ENCODE measurements at places on chromosomes 2 and 18. TPM values are rescaled to one million over a fixed set of nuclear protein-coding genes. Genes with fewer than 3 reads are reported as not detected.

DNA sequence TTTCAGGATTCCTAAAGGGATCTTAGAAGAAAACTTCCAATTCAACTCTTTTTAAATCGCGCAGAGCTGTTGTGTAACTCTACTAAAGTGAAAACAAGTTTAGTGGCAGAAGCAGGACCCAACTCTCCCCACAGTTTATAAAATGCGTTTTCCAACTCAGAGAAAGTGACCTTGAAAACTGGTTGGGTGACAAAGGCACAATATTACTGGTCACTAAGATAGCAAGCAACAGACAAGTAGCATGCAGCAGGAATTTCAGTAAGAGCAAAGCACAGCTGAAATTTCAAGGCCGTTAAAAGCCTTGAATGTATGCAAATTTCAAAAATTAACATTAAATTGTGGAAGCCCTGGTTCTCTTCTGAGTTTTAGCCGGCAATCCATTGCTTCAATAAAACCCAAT is 66.9 kb downstream of the STK39 start:
- H3K4me1 ChIP-seq: peaks cover 70% of the 10 kb centered on the region
- no peak overlapping the region for H3K27ac ChIP-seq
- no peak for DNase-seq
- no peaks in the 10 kb centered on the region for H3K27me3 ChIP-seq
- peaks cover 21% of the 10 kb centered on the region for H3K36me3 ChIP-seq

DNA sequence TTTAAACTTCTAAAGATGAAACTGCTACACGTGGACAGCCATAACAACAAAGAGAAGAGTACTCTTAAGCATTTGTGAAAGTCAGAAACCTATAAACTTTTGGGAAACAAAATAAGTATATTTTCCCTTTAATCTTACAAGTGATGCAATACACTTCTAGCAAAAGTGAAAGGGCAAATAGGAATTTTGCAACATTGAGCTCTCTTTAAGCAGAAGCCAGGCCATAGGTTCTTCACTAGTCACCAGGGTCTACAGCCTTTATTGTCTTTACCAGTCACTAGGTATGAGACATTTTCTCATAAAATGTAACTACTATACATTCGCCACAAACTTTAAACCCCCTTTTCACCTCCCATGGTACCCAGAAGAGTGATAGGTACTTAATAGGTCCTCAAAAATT is 37.5 kb downstream of the SCN1A start:
- H3K36me3 ChIP-seq: no peaks in the 10 kb centered on the region
- no peak for DNase-seq
- H3K4me1 ChIP-seq: no peaks in the 10 kb centered on the region
- H3K4me3 ChIP-seq: no peak overlapping the region
- no peak overlapping the region for H3K27ac ChIP-seq

- no peaks in the 10 kb centered on the region for H3K27me3 ChIP-seq
- no peaks in the 10 kb centered on the region for H3K36me3 ChIP-seq
- H3K4me1 ChIP-seq: no peaks in the 10 kb centered on the region
- H3K4me3 ChIP-seq: no peak overlapping the region
- DNase-seq: no peak
- H3K27ac ChIP-seq: no peak overlapping the region
These were observed 30.5 kb upstream of the CTAGE1 start for GRCh38 chr18:22448238-22448637.

DNA sequence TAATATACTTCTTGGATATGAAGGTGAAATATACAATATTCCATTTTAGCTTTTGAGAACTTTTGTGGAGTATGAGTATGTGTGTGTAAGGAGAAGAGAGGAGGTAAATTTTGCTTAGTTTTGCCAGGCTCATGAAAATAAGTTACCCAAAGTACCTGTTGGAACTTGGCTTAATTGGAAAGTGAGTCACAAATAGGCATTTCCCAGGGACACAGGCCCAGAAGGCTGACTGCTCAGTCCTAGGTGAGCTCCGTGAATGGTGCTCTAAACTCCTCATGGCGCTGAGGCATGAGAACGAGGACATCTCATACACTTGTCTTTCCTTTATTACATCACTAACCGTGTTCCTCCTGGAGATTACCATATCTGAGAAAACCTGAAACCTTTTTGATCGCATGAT is 148.5 kb upstream of the RAB12 start:
- H3K27ac ChIP-seq: no peak overlapping the region
- no peak overlapping the region for H3K4me3 ChIP-seq
- no peaks in the 10 kb centered on the region for H3K36me3 ChIP-seq
- DNase-seq: no peak

DNA sequence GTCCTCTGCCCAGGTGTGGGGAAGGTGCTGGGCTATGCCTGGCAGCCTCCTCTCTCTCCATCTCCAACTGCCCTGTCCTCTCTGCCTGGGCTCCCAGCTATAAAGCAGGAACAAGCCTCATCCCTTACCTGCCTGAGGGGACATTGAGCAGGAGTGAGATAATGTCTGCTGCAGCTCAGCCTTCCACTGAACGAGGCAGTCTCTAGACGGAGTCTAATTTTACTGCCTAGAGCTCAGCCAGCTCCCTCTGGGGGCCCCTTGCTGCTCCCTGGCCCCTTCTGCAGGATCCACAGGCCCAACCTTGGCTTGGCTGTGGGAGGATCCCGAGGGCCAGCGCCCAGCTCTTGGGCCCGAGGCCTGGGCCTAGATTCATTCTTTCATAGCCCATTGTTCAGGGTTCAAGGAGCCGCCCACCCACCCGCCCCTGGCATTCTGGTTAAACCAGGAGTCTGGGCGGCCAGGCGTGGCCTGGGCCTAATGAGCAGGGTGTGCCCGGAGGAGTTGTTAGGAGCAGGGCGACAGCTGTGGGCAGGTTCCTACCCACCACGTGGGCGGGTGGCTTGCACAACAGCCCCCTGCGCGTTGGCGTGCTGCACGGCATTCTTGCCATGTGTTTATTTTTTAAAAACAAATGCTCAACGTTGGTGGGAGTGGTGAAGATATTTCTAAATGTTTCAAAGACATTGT is 44.6 kb downstream of the FOSL2 start:
- no peak overlapping the region for H3K27ac ChIP-seq
- peaks cover 26% of the 10 kb centered on the region for H3K4me1 ChIP-seq
- no peak overlapping the region for H3K4me3 ChIP-seq
- no peak for DNase-seq
- no peaks in the 10 kb centered on the region for H3K36me3 ChIP-seq

- no peak for DNase-seq
- no peaks in the 10 kb centered on the region for H3K27me3 ChIP-seq
- H3K4me1 ChIP-seq: no peaks in the 10 kb centered on the region
- no peak overlapping the region for H3K27ac ChIP-seq
These were observed 36.3 kb upstream of the TANC1 start for GRCh38 chr2:158932131-158932645.

GRCh38 chr2:185695711-185696235 is 42.8 kb upstream of the FSIP2 start:
- no peaks in the 10 kb centered on the region for H3K36me3 ChIP-seq
- no peak for DNase-seq
- H3K27me3 ChIP-seq: no peaks in the 10 kb centered on the region
- H3K27ac ChIP-seq: no peak overlapping the region
- no peak overlapping the region for H3K4me3 ChIP-seq

- H3K4me1 ChIP-seq: no peaks in the 10 kb centered on the region
- no peaks in the 10 kb centered on the region for H3K27me3 ChIP-seq
- no peak overlapping the region for H3K4me3 ChIP-seq
- H3K36me3 ChIP-seq: no peaks in the 10 kb centered on the region
These were observed 859.2 kb downstream of the CNTNAP5 start for GRCh38 chr2:124884315-124884714.

GRCh38 chr2:76464310-76464709 is 753.6 kb upstream of the GCFC2 start:
- H3K4me3 ChIP-seq: no peak overlapping the region
- no peaks in the 10 kb centered on the region for H3K27me3 ChIP-seq
- no peaks in the 10 kb centered on the region for H3K36me3 ChIP-seq
- no peak for DNase-seq
- H3K4me1 ChIP-seq: no peaks in the 10 kb centered on the region

DNA sequence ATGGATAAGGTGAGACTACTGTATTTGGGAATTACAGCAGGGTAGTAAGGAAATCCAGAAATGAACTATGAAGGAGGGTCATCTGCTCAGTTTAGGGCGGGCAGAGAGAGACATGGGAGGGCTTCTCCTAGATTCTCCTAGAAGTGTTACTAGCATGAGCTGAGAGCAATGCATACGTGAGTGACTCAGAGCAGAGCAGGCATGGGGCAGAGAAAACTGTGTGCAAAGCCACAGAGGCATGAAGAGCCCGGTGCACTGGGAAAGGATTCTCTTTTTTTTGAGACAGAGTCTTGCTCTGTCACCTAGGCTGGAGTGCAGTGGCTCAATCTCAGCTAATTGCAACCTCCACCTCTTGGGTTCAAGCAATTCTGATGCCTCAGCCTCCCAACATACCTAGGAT is 116.2 kb downstream of the SOCS6 start:
- H3K27me3 ChIP-seq: peaks cover 5% of the 10 kb centered on the region
- H3K36me3 ChIP-seq: no peaks in the 10 kb centered on the region
- H3K4me3 ChIP-seq: no peak overlapping the region
- no peak for DNase-seq
- no peaks in the 10 kb centered on the region for H3K4me1 ChIP-seq

DNA sequence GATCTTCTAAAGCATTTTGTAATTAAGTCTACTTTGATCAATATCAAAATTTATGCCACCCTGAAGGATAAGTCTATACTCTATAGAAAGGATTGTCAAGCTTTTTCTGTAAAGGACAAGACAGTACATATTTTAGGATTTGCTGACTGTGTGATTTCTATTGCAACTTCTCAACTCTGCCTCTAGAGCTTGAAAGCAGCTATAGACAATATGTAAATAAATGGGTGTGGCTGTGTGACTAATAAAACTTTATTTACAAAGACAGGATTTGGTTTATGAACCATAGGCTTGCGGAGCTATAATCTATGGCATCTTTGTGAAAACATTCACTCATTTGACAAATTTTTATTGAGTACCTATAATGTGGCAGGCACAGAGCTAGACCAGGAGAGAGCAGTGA is 18.4 kb downstream of the UPP2 start:
- H3K27me3 ChIP-seq: no peaks in the 10 kb centered on the region
- no peak for DNase-seq
- no peak overlapping the region for H3K27ac ChIP-seq
- no peak overlapping the region for H3K4me3 ChIP-seq

- H3K36me3 ChIP-seq: no peaks in the 10 kb centered on the region
- no peaks in the 10 kb centered on the region for H3K4me1 ChIP-seq
- no peak for DNase-seq
- H3K27ac ChIP-seq: no peak overlapping the region
- no peak overlapping the region for H3K4me3 ChIP-seq
- peaks cover 14% of the 10 kb centered on the region for H3K27me3 ChIP-seq
These were observed 34.9 kb upstream of the APCDD1 start for GRCh38 chr18:10419420-10420103.

DNA sequence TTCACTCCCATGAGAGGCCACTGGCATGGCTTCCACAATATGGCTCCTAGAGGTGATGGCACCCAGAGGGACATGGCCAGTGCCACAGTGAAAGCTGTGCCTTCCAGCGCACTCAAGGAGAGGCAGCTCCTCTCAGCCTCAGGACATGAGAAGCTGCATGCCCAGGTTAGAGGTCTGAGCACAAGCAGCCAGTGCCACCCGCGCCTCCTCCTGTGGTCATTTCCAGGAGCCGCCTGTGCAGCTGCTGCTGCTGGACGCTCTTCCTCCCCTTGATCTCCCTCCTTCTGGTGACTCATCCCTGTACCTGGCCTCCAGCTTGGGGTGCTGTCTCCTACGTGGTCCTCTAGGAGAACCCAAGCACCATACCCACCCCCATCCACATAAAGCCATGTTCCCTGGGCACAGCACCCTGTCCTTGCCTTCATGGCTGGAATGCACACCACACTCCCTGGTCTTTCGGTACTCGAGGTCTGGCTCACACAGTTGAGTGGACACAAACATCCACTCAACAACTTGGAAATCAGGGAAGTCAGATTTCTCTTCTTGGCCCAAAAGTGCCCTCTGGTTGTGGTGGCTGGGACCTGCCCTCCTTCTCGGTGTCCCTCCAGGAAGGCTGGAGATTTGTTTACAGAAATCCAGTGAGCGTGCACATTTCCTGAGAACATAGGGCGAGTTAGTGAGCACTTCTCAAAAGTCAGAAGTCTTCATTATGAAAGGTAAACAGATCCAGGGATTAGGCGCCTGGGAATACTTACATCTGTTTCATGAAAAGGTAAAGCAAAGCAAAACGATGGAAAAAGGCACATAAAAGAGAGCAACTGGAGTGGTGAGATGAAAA is 96.7 kb downstream of the EIPR1 start:
- peaks cover 12% of the 10 kb centered on the region for H3K4me1 ChIP-seq
- H3K36me3 ChIP-seq: peaks cover 23% of the 10 kb centered on the region
- H3K27me3 ChIP-seq: no peaks in the 10 kb centered on the region
- H3K4me3 ChIP-seq: no peak overlapping the region
- no peak overlapping the region for H3K27ac ChIP-seq

DNA sequence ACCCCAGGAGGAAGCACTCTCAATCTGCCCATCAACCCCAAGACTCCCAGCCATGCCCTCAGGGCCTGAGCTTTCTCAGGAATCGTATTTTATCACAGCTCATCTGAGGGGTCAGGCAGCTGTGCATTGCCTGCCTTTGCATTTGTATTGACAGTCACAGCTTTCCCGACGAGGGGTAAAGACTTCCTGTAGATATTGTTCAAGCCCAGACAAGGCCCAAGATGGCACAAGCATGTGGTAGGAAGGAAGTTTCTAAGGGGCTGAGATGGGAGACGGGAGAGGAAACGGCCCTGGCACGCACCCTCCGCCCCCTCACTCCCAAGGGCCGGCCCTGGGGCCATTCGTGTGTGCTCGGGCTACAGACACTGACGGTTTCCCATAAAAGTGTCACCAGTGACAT is 34.2 kb upstream of the PRLH start:
- no peaks in the 10 kb centered on the region for H3K4me1 ChIP-seq
- no peak overlapping the region for H3K4me3 ChIP-seq
- H3K27ac ChIP-seq: no peak overlapping the region
- no peaks in the 10 kb centered on the region for H3K27me3 ChIP-seq

DNA sequence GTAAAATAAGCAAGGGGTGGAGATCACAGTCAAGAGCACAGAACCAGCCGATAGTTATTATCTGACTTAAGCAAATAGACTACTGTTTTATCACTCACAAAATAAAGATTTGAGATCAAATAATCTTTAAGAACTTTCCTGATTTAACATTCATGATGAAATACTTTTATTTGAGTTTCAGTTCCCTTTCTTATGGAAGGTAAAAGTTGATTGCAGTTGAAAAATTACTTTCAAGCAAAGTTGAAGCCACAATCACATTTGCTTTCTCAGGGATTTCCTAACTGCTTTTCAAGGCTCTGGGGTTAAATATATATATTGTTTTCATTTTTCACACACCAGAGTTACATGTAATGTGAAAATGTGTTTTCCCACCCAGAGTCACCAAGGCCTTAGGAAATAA is 599.5 kb downstream of the KCNJ3 start:
- no peaks in the 10 kb centered on the region for H3K27me3 ChIP-seq
- no peak for DNase-seq
- no peak overlapping the region for H3K4me3 ChIP-seq
- H3K4me1 ChIP-seq: no peaks in the 10 kb centered on the region
- no peak overlapping the region for H3K27ac ChIP-seq

TDRD15 gene
- not detected for total RNA-seq

EML6 gene
- total RNA-seq: 0.49 TPM

IL18RAP gene
- total RNA-seq: 11.2 TPM

CNOT9 gene
- 78.6 TPM for total RNA-seq

All from activated naive CD4-positive, alpha-beta T cell treated with anti-CD3 and anti-CD28 coated beads for 36 hours (primary cell).